ENCODE measurements at places on chromosomes 3 and 15.

DNA sequence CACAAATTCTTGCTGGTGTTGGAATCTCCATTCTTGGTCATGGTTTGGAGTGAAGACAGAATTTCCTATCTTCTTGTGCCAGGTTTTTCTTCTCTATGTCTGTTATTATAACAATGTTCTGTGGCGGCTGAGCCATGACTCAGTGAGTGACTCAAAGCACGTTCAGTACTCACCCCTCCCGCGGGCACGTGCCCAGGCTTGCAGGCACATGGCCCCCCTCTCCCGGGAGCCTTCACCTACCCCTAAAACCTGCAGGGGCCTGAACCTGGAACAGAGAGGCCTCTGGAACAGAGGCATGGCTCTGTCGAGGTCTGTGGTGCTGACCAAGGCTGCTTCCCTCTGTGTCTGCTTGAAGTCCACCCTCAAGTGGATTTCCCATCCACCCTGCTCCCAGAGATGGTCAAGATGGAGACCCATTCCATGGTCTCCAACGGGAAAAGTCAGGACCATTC, 27.6 kb downstream of the PLXNB1 start:
- no peak for DNase-seq

- DNase-seq, result no peak
These were observed 434.5 kb upstream of the RGMA start for GRCh38 chr15:93523481-93523880.

- no peak for DNase-seq
These were observed 6.2 kb downstream of the MYO1E start for GRCh38 chr15:59366333-59367021.

DNA sequence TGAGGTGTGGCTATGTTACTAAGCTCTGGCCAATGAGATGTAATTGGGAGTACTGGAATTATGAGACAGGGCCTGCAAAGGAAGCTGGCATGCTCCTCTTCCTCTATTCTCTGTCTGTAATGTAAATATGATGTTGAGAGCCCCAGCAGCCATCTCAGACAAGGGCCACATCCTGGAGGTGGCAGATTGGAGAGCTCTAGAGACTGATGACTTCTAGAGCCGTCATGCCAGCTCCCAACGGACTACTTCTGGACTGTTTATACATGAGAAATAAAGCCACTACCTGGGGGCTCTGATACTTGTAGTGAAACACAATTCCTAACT, 19.7 kb downstream of the PLD1 start:
- DNase-seq, result no peak

GRCh38 chr3:5160321-5160720, 27.2 kb upstream of the EDEM1 start:
- no peak for DNase-seq

- no peak for DNase-seq
These were observed 34.9 kb downstream of the MAGEF1 start for GRCh38 chr3:184676927-184677326.

Measured in activated CD4-positive, alpha-beta T cell treated with anti-CD3 and anti-CD28 coated beads, Interleukin-10, Interleukin-2, amounts not matched to agents 100 ng/mL and 50 ng/mL, durations not matched to agents 16 hours and 8 hours (primary cell).